ENCODE measurements at places on chromosomes 4 and X.

DNA sequence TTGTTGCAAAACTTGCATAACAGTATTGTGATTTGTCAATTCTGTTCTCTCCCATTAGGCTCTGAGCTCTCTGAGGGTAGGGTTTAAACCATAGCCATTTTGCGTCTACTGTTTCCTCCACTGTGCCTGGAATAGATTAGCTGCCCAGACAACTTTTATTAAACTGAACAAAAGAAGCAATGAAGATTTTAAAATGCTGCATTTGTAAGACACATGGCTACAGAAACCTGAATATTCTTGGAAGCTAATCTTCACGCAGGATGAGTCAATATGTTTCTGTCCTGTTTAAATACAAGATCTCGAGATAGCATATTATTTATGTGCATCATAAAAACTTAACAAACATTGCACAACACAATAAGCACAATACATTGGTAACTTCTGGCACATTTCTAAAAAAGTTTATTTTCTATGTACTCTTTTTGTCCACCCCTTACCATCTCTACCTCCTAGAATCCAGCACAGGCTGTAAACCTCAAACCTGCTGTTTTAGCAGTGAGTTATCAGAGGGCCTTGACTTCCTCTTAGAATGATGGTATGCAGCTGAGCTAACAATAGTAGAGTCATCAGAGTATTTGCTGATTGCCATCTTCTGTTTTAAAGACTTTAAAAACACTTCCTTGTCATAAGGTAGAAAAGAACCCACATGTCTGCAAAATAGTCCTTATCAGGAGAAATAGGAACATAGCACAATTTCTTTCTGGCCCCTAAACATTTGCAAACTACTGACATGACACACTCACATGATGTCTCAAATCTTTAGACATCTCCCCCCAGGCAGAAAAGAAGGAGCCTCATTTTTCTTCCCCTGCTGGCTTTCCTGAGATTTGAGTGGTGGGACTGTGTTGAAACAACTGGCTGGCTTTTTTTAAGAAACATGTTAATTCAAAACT is 10.6 kb upstream of the CCNG2 start:
- peak; percentile 25 for DNase-seq

GRCh38 chr4:53886090-53886489 is 178.3 kb downstream of the CHIC2 start:
- DNase-seq = no peak

GRCh38 chr4:22787753-22788375 is 95.1 kb downstream of the GBA3 start:
- peak; percentile 44 for DNase-seq

DNA sequence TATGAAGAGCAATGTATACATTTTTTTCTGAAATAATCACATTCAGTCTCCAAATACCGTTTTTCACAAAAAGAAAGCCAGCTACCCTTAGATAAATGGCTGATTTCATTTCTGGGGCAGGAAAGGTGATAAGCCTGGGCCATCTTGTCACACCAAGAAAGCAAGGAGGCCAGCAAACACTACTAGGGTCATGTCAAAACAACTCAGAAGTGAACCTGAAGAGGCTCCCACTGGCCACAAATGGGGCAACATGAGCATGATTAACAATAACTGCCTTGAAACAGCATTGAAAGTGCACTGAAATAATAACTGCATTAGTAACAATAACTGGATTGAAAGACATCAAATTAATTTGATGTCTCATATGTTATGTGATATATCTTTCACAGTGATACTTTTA is 39.3 kb downstream of the SH3KBP1 start:
- no peak for DNase-seq

DNA sequence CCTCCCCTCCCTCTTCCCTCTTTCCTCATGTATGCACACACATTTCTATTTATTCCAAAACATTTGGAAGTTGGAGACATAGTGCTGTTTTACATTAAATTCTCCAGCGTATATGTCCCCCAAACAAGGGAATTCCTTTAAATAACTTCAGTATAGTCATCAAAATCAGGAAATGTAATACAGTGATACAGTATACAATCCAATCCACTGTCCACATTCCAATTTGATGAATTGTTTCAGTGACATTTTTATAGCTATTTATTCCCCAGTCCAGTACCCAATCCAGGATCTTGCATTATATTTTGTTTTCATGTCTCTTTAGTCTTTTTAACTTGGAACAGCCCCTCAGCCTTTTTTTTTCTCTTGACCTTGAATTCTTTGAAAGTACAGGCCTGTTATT is 233.0 kb downstream of the DKK2 start:
- DNase-seq = no peak

- no peak for DNase-seq
These were observed 212.3 kb upstream of the FGF13 start for GRCh38 chrX:138923805-138924204.

- DNase-seq = no peak
These were observed 13.7 kb upstream of the AREG start for GRCh38 chr4:74431113-74431826.

DNA sequence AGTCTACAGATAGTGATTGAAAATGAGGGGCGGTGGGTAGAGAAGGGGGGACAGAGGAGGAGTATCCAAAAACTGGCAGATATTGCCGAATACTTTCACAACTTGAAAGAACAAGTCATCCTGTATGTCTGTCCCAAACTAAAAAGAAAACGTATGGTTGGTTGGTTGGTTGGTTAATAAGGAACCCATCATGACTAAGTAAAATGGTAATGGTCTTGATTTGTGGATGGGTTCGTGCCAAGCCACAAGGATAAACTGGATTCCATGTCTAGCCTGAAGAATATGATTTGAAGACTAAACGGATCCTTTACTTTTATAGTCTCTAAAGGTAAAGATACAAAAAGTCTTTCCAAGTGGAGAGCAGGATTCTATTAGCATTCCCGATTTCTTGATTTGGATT is 208.4 kb downstream of the DCLK2 start:
- DNase-seq = no peak

GRCh38 chr4:70994387-70995099 is 1.1 kb downstream of the DCK start:
- DNase-seq = peak; percentile 14

DNA sequence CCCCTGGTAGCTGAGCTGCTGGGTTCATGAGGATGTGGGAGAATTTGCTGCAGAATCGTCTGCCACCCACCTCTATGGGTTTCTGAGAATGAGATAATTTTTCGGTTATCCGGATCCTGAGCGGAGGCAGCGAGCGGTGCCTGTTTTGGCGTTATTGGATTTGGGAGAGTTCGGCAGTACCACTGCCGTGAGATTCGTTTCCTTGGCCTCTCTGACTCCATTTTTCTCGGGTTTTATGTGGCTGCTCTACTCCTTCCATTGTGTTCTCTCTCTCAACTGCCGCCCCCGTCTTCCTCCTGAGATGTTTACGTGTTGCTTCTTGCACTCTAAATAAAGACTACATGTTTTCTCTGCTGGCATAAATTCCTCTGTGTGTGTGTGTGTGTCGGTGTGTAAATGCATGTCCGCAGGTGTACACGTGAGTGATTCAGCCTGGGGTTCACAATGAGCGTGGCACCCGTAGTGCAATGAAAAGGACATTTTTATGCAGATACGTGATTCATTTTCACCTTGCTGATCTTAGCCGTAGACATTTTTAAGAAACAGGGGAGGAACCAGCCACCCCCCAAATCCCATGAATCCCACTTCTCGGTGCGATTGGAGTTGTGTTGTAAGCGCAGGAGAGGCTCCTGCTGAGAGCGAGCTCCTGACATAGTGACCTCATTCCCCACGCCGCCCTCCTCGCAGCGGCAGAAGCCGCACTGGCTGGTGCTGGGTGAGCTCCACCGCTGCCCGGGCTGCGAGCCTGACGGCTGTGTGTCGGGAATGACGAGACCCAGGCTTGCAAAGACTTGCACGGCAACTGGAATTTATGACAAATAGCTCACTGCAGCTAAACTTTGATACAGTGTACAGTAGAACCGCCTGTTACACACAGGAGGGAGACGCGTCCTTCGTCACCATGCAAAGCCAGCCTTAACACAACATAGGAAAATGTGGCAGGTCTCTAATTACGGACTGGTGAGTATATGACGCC is 82.2 kb downstream of the STOX2 start:
- no peak for DNase-seq

- no peak for DNase-seq
These were observed 288.2 kb downstream of the IL1RAPL2 start for GRCh38 chrX:104854188-104854587.

DNA sequence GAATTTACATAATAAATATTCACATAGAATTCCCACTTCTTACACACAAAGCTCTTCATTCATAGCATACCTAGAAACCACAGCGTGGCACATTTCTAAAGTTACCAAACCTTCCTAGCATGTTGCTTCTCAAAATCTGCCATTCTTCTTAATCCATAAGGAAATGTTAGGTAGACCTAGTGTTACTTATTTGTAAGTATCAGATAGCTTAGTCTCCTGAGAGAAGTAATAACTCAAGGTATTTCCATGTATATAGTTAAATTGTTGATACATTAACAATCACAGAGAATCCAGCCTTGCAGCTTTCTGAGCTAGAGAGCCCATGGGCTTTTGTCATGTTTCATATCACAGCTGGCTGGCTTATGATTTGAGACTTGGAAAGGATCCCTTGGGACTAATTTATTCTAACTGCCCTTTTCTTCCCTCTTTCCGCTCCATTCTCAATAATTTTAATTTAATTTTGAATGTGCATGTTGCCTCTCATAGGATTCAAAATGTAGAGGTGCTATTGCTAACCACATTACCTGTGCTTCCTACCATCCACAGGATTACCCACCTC is 17.6 kb downstream of the SH3RF1 start:
- no peak for DNase-seq

- no peak for DNase-seq
These were observed 1290.8 kb upstream of the PABPC4L start for GRCh38 chr4:135492439-135492838.

GRCh38 chr4:111722213-111722720 is 423.0 kb upstream of the FAM241A start:
- DNase-seq = no peak

GRCh38 chr4:958314-958665 is 15.1 kb downstream of the DGKQ start:
- no peak for DNase-seq

- no peak for DNase-seq
These were observed 53.0 kb downstream of the ARSF start for GRCh38 chrX:3094261-3094660.

DNA sequence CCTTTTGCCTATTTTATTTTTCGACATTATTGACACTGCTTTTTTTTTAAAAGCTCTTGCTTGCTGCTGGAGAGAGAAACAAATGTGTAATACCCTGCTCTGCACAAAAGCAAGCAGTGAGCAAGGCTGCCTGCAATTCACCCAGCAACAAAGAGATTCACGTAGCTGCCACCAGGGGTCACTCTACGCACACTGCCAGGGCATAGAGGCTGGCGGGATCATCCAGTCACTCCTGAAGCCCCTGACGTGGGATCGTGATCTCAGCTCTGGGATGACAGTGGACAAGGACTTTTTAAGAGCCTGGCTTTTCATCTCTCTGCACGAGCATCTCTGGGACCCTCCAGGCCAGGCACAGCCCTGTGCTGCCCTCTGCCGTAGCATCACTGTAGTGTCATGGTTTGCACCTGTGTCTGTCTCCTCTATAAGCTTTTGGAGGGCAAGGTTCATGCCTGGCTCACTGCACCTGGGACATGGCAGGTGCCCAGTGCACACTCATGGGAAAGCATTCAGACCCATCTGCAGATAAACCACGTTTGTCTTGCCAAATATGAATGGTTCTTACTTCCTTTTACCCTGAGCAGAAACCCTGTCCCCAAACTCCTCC is 19.8 kb downstream of the C4orf50 start:
- DNase-seq = peak; percentile 15

DNA sequence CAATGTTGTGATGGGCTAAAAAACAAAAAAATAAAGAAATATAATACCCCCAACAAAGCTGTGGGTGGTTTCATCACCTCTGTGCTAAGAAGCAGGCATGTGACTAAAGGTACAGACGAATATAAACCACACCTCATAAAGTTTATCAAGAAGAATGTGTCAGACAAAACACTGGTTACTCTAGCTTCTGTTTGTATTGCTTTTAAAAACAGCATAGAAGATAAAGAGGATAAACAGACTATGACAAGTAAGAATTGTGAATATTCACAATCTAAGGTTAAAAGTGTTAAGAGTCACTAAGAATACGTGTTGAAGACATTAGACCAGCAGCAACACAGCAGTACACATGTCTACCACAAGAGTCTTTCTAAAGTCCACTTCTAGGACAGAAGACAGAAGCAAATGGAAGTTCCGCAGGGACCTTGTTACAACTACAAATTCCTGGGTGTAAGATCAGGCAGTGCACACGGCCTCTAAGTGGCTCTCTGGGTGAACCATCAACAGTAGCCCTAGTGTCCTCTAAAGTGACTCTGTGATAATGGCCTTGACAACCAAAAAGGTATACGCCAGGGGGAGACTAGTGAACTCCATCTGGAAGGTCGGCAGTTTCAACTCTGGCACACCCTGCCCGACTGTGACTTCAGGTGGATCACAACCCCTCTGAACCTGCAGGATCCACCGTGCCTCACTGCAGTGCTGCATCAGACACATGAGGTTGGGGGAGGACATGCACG is 8.3 kb upstream of the FGFBP2 start:
- no peak for DNase-seq

- DNase-seq = no peak
These were observed 89.5 kb downstream of the JAKMIP1 start for GRCh38 chr4:6110681-6111353.

- peak; percentile 26 for DNase-seq
These were observed 81.7 kb downstream of the PDGFC start for GRCh38 chr4:156889616-156890594.

DNA sequence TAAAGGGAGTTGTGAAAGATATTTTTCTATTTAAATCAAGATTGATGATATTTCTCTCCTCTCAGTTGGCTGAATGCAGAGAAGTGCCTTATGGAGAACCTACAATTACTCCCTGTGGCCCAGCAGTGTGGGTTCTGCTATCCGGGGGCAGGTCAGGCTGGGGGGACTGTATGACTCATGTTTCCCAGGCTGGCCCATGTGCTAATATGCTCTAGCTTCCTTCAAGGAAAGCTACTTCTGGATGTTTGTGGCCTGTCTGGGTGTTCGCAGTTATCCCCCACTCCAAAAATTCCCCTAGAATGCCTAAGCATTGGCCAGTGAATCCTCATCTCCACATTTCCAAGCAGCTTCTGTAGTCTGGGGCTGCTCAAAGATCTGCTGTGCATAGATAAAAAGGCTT is 58.9 kb upstream of the SPP1 start:
- DNase-seq = no peak

GRCh38 chr4:24607334-24607733 is 23.0 kb upstream of the DHX15 start:
- no peak for DNase-seq

All from CD14-positive monocyte (primary cell).